ENCODE measurements at places on chromosomes 6 and 20. TPM values are rescaled to one million over a fixed set of nuclear protein-coding genes. Genes with fewer than 3 reads are reported as not detected.

GRCh38 chr6:111150577-111150976, 63.3 kb downstream of the SLC16A10 start:
- no peak for DNase-seq

GRCh38 chr6:13465734-13466133, 21.7 kb downstream of the GFOD1 start:
- no peak for DNase-seq

DNA sequence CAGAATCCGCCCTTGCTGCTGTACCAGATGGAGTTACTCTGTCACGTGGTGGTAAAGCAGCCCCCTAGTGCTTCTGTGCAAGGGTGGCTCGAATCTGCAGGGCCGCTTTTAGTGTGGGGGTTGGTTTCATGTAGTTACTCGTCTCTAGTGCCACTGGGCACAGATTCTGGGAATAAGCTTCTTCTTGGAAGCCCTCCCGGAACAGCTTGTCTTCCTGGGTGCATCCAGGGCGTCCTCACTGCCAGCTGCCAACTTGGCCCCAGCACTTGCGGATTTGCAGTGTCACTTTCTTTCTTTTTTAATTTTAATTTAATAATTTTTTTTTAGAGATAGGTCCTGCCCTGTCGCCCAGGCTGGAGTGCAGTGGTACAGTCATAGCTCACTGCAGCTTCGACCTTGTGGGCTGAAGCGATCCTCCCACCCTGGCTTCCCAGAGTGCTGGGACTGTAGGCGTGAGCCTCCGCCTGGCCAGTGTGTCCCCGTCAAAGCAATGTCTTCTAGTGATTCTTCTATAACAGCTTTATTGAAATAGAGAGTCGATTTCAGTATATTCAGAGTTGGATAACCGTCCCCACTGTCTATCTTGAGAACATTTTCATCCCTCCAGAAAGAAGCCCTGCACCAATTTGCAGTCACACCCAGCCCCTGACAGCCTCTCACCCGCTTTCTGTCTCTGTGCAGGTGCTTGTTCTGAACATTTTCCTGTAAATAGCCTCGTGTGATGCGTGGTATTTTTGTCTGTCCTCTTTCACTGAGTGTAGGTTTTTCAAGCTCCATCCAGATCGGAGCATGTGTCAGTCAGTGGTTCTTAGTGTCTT, 25.9 kb downstream of the PYGB start:
- no peak for DNase-seq

Gene MEP1A
- total RNA-seq = 1.8 TPM

DNA sequence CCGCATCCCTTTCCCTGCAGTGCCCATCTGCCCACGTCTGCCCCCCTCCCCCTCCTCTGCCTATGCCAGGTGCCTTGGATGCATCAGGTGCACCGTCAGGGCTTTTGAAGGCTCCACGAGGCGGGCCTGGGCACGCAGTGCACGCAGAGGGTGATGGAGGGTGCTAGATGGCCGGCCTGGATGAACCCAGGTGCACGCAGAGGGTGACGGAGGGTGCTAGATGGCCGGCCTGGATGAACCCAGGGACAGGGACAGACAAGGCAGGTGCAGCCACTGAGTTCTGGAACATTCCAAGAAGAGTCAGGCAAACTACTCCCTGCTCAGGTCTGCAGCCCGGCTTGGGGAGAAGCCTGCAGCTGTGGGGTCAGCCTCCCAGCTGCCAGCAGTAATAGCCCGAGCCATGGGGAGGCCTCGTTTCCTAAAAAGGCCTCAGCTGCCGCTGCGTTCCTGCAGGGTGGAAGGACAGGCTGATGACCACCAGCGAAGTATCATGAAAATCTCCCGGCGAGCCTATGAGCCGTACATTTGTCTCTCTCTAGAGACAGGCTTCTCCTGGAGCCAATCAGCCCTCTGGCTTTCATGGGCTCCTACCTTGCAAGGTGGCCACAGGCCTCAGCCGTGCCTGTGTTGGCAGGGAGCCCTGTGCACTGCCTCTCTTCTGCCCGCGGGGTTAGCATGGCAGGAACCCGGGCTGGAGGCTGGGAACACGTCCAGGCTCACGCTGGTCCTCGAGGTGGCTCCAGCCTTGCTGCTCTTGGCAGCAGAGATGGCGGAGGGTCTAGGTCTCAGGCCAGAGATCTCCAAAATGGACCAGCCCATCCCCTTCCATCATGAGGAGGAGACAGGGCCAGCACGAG, 29.6 kb downstream of the NTSR1 start:
- DNase-seq = no peak

- DNase-seq = no peak
Observed at GRCh38 chr20:42123981-42124473, 505.9 kb upstream of the CHD6 start.

Gene UNC5CL
- total RNA-seq = 16.2 TPM

GRCh38 chr20:50472693-50473664, 37.2 kb upstream of the PTPN1 start:
- DNase-seq = no peak

Gene C6orf141
- 0.14 TPM for total RNA-seq

- no peak for DNase-seq
Observed at GRCh38 chr6:84588697-84589080, 175.7 kb downstream of the TBX18 start.

GRCh38 chr20:23350904-23351838, 580 bp downstream of the NXT1 start:
- peak; percentile 53 for DNase-seq

- DNase-seq = no peak
Observed at GRCh38 chr6:141624301-141624700, 508.4 kb upstream of the GJE1 start.

Gene C6orf15
- total RNA-seq = not detected

DNA sequence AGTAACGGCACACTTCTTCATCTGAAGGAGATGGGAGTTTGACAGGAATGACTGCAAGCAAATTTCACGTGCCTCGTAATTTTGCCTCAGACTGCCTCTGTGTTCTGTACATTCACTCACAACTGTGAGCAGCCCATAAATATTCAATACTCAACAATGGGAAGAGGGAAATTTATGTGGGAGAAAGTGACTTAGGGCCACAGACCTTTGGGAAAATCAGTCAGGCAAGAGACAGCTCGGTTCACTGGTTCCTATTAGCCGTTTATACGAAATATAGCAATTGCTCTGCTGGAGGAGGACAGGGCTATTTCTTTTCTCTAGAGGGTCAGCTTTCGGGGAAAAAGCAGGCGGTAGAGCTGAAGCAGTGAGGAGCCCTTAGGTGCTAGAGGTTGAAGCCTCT, 28.0 kb downstream of the OPN5 start:
- no peak for DNase-seq

DNA sequence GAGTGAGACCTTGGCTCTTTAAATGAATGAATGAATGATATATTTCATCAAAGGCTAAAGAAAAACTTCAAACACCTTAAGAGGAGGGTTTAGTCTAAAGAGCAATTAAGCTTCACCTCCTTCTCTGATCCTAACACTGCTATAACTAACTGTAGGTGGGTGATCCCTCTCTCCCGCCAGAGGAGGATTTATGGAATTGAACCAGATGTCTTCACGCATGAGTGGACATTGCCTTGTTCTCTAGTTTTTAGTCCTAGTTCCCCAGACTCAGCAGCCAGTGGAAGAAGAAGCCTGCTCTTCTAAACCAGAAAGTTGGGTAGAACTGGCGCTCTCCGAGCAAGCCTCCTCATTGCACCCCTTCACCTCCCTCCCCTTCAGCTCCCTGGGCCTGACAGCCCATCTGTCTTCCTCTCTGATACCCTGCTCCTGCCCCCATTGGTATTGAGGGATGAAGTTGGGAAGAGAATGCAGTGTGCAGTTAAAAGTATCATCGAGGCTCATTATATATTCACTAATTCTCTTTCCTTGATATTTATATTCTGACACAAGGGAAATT, 142.7 kb downstream of the ARID1B start:
- DNase-seq = no peak

- no peak for DNase-seq
Observed at GRCh38 chr6:114258376-114258775, 84.4 kb downstream of the HS3ST5 start.

DNA sequence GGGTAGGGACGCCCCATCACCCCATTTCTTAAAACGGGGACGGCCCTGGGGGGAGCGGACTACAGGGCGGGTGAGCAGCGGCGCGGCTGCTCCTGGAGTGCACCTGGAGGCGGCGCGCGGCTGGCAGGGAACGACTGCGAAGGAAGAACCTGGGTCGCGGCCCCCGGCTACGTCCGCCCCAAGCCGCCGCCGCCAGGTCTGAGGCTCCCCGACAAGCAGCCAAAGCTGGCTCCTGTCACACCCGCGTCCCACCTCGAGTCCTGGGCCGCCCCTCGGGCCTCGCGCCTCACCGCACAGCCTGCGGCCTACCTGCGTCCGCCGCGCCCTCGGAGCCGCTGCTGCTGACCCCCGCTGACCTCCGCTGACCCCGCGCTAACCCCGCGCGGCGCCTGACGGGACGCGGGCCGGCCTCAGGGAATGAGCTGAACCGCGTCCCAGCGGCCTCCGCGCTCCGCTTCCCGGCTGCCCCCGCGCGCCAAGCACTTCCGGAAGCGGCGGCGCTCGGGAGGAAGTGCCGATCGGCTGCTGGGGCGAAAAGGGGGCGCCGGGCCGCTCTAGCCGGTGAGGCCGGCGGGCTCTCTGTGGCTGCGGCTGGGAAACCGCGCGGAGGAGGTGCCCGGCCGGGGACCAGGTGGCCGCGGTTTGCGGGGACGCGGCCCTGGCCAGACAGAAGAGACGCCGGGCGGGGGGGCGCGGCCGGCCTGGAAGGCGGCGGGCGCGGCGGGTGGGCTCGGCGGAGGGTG, at the start of the genes ARFRP1 and ZGPAT:
ARFRP1 (minus strand) TSS at position 419 of the 743 bp plus-strand sequence. CDS start 885 bp downstream, outside the sequence.
ZGPAT (plus strand) TSS at position 482 of the 743 bp plus-strand sequence. CDS start 542 bp downstream, outside the sequence.
- DNase-seq = peak; percentile 91

GRCh38 chr6:127176146-127176545, 57.7 kb downstream of the RSPO3 start:
- no peak for DNase-seq

DNA sequence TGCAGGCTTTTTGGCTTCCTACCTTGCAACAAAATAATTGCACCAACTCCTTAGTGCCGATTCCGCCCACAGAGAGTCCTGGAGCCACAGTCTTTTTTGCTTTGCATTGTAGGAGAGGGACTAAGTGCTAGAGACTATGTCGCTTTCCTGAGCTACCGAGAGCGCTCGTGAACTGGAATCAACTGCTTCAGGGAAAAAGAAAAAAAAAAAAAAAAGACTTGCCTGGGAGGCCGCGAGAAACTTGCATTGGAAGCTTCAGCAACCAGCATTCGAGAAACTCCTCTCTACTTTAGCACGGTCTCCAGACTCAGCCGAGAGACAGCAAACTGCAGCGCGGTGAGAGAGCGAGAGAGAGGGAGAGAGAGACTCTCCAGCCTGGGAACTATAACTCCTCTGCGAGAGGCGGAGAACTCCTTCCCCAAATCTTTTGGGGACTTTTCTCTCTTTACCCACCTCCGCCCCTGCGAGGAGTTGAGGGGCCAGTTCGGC, 420 bp downstream of the SOX4 start:
- DNase-seq = no peak

DNA sequence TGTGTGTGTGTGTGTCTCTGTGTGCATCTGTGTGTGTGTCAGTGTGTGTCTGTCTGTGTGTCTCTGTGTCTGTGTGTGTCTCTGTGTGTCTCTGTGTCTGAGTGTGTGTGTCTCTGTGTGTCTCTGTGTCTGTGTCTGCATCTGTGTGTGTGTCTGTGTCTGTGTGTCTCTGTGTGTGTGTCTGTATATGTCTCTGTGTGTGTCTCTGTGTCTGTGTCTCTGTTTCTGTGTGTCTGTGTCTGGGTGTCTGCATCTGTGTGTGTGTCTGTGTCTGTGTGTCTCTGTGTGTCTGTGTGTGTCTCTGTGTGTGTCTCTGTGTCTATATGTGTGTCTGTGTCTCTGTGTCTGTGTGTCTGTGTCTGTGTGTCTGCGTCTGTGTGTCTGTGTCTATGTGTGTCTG, 207.8 kb downstream of the TAF4 start:
- DNase-seq = no peak

DNA sequence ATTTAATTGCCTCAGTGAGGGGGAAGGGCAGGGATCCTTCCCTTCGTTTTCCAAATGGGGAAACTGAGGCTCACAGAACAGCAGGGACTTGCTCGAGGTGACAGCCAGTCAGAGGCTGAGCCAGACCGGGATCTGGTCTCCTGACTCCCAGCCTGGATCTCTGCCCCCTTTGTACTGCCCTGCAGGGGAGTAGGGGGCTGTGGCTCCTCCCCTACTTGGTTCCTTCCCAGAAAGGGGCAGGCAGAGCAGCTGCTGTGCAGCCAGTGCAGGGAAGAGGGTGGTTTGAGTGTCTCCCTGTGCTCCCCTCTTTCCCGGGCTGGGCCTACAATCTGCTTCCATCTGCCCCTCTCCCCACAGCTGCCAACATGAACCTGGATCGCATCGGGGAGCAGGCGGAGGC, 37.6 kb downstream of the UQCC2 start:
- no peak for DNase-seq

Gene DACT2
- 2.8 TPM for total RNA-seq

Gene CFAP206
- total RNA-seq = not detected

DNA sequence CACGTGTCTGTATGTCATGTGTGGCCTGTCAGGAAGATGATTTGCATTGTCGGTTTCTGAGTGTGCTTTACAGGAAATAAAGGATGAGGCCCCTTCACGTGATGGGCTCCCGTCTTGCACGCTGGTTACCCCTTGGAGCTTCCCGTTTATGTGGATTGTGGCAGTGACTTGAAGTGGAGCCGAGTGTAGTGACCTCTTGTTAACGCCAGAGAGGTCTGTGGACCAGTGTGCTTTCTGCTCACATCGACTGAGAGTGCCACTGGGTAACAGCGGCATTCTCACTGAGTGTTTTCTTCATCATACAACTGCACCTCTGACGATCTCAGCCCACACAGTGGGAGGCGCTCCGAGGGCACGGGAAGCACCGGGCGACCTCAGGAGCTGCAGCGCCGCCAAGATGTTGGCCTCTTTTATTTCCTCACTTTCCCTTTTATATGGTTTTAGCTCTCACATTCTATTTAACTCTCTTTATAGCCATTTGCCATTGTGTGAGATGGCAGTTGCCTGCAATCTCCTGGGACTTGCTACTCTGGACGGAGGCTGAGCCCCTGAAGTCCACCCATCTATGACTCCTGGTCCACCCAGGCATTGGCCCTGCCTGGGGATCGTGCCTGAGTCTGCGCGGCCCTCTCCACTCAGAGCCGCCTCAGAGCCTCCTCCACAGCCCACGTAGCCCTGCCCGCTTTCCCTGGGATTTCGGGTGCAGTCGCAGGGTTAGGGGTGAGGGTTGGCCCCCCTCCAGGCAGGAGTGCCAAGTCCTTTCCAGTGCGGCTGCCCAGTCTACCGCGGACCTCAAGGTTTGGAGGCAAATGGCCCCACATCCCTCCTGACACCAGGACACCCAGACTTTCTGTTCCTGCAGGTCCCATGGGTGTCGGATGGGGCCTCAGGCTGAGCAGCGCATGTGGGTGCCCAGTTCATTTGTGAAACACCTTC, 238.9 kb downstream of the ERMARD start:
- no peak for DNase-seq

- DNase-seq = no peak
Observed at GRCh38 chr20:43238833-43239232, 49.1 kb upstream of the PTPRT start.

GRCh38 chr6:7214468-7214867, 98.5 kb downstream of the SSR1 start:
- DNase-seq = no peak

Gene CLVS2
- not detected for total RNA-seq

DNA sequence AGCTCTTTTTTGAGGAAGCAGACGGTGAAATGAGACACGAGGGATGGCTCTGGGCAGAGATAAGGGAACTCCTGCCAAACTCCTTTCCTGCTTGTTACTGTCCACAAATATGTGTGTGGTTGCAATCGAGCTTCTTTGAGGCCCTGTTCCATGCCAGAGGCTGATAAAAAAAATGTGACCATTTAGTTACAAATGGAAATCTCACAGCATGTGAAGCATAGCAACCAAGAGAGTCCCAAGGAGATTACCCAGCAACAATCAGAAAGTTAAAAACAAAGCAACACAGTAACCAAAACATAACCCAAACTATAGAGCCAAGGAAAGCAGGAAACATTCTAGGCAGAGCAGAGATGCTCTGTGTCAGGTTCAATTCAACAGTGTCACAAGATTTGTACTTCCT, 35.4 kb upstream of the HMGN3 start:
- DNase-seq = no peak
